NCI-H1105 treated with DMSO at 0.1 percent for 48 hours (cell line): ENCODE measurements at places on chromosomes 3 and 15.

DNA sequence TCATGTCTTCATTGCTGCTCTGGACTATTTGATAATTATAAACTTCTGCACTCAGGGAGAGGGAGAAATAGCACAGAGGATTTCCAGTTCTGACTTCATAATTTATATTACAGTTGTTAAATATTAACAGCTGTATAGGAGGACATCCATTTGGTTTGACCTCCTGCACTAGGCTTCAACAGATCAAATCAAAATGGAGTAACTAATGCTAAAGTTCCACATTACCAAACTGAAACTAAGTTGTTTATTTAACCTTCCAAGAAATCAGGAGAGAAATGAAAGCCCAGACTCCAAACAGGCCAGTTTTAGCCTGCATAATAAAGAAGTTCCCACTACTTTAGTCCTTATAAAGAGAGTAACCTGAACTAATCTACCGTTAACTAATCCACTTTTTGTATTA lies 4.6 kb downstream of the PLSCR2 start:
- DNase-seq = no peak

- DNase-seq = no peak
Observed at GRCh38 chr3:111548092-111548491, 6.1 kb downstream of the CD96 start.

DNA sequence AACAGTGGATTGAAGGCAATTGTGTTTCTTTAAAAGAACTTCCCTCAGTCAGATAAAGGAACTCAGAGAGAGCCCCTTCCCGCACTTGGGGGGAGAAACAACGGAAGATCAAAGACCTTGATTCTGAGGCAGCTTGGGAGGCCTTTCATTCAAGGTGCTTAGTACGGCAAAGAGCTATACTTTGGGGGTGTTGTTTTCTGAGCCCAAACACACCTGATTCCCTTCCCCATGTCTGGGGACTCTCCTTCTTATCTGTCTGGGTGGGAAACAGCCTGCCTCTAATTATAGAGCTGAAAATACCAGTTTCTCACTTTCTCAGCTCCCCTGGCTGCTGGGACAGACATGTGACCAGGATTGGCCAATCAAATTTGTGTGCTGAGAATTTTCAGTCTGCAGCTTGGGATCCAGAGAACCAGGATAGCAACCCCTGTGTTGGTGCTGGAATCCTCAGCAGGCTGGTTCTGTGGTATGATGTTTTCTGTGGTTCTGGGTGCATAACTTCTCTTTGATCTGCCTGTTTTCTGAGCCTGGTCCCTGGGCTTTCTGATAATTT lies 19.4 kb upstream of the IQCF6 start:
- no peak for DNase-seq

DNA sequence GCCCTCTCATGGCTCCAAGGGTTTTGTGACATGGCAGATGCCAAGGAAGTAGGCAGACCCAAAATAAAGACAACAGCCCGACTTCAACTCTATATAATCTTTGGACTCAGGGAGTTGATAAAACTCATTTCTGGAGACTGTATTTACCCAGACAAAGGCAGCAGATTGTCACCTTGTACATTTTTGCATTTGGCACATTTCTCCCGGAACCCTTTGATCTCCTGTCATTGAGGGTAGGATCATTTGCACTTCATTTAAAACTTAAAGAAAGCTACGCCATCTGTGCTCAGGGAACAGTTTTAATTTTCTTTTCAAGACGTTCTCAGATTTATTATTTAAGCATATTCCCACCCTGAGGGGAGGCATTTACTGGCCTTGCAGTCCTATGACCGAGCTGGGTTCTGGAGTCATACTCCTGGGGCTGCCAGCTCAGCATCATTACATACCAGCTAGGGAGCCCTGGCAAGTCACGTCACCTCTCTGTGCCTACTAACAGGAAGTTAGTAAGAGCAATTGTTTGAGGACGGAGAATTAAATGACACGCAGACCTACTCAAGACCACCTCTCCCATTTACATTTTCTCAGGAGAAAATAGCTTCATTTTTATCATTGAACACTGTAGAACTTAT lies 5.9 kb downstream of the CDCP1 start:
- DNase-seq = no peak

GRCh38 chr3:188335656-188336055 lies 181.7 kb downstream of the LPP start:
- DNase-seq = no peak

DNA sequence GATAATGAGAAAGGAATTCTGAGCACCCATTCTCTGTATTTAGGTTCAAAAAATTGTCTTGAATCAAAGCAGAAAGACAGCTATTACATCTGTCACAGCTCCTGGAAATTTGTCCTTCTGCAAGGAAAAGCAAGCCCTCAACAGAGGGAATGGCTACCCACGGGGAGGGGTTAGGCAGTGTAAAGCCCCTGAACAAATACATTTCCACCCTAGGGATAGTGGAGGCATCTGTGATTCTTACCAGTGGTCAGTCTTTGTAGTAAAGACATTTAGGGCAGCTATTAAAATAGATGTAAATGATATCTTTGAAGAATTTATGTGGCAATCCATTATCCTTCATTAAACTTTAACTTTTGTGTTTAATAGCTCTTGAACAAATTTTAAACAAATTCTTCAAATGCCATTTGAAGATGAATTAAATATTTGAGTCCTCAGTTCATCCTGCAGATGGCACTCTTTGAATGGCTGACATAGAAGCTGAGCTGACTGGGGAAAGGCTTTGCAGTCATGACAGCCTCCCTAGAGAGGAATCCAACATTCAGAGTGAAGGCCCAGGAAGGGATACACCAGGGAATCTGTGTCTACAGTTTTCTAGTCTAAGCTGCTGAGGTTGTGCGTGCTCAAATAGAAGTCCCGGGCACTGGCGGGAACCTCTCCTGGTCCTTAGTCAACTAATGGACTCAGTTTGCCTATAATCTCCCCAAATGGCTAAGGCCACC lies 359.7 kb upstream of the ROPN1 start:
- DNase-seq = peak; percentile 62

DNA sequence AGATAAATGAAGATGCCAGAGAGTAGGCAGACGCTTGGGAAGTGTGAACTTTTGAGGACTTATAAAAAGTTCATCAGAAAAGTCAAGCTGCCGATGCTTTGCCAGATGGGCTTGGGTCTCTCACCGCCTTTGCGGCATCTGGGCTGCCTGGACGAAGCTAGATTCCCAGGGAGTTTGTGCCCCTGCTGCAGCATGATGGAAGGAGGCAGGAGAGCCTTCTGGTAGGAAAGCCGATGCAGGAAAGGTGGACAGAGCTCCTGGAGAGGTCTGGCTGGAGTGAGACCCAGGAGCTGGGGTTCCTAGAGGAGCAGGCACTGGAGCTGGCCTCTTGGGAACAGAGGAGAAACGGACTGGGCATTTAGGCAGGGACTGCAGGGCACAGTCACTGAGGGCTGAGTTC lies 51.9 kb upstream of the ATP2B2 start:
- DNase-seq = no peak

DNA sequence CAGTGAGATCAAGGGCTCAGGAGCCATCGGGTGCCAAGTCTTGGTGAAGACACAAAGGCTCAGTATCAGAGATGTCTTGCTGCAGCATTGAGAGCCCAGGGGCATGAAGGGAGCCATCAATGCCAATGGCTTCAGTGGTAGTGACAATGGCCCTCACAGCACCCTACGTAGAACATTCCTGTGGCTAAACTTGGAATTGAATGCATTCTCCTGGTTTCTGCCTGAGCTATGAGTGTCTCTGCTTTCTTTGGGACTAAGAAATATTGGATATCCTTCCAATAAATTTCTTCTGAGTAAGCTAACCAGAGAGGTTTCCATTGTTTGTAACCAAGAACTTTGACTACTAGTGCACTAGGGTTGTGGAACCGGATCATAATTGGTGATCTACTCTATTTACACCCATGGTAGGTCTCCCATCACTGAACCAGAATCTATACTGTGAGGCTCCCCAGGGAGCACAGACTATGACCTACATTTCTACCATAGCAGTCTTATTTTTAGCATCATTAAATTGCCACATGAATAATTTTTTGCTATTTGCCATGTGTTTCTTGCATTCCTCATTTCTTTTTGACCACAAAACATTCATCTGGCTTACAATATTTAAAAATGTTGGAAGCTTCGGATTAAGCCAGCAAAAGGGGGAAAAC lies 31.6 kb upstream of the PDZRN3 start:
- DNase-seq = no peak

DNA sequence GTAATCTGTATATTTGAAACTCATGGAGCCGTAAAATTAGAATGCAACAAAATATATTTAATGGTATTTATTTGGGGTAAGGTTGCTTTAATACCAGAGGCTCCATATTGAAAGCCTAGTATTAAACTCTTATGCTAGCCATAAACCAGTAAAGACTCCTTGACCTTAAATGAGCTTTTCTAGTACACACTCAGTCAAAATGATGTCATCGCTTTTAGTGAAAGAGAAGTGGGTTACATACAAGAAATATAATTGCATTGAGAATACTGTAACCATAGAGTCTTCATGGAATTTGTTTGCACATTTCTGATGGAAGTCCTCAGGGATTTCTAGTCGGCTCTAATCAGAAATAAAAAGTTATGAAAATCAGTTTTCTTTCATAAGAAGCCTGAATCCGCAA lies 757.6 kb downstream of the GBE1 start:
- DNase-seq = no peak

- no peak for DNase-seq
Observed at GRCh38 chr3:126080970-126081369, 3.0 kb downstream of the SLC41A3 start.

- DNase-seq = no peak
Observed at GRCh38 chr3:36401056-36401455, 20.8 kb downstream of the STAC start.

- DNase-seq = peak; percentile 21
Observed at GRCh38 chr15:65903296-65904073, 34.2 kb downstream of the RAB11A start.

DNA sequence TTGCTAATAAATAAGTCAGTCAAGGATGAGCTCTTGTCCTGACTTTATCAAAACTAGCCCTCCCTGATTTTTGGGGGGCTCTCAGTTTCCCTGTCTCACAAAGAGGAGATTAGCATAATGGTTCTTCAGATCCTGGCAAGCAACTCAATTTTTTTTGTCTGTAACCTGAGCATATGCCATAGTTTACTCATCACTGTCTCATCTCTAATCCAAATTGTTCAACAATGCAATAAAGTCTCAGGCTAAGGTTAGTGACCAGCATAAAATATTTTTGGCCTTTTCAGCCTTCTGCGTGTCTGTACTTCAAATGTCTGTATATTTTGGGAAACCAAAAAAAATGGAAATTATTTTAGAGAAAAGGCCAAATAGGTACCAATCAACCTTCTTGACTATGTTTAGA lies 465.6 kb upstream of the TPRG1 start:
- DNase-seq = no peak

GRCh38 chr15:65902373-65902772 lies 33.1 kb downstream of the RAB11A start:
- no peak for DNase-seq

- no peak for DNase-seq
Observed at GRCh38 chr15:99708563-99708962, 24.7 kb downstream of the LYSMD4 start.

- no peak for DNase-seq
Observed at GRCh38 chr3:78186404-78186803, 1146.5 kb downstream of the ROBO2 start.

DNA sequence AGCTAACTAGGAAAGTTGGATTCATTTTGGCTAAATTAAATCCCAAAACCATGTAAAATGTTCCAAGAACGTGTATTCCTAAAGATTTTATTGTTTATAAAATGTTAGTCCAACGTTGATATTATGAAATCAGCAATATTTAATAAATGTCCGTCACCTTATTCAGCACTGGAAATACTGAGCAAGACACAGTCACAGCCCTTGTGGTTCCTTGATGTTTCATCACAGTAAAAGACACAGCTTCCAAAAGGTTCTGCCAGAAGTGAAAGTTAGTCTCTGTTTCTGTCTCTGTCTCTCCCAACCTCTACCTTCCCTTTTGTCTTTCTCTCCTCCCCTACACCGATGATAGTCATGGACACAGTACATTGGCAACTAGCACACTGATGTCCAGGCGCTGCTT lies 82.2 kb upstream of the BOC start:
- no peak for DNase-seq

GRCh38 chr3:49602877-49603411 lies 48.7 kb downstream of the BSN start:
- DNase-seq = no peak

GRCh38 chr3:33875680-33876079 lies 77.2 kb downstream of the PDCD6IP start:
- DNase-seq = no peak

- no peak for DNase-seq
Observed at GRCh38 chr15:46354443-46354842, 719.6 kb downstream of the SQOR start.

GRCh38 chr3:32937331-32937730 lies 14.1 kb upstream of the CCR4 start:
- DNase-seq = no peak

- no peak for DNase-seq
Observed at GRCh38 chr15:89167267-89168176, 53.9 kb downstream of the RLBP1 start.

DNA sequence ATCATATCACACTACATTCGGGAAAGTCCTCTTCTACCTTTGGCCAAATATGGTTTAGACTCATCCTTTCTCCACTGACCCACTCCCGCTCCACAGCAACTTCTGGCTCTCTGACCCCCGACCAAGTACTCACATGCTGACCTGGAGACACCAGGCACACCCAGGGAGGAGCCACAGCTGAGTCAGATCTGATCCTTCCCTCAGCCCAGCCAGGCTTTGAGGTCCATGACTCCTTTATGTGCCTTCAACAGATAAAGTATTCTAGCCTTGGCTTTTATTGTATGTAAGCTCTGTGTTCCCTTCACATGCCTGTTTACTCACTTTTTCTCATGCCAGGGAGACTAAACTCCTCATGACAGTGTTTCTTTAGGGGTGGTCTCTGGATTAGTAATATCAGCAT lies 166.9 kb upstream of the UMPS start:
- DNase-seq = no peak

DNA sequence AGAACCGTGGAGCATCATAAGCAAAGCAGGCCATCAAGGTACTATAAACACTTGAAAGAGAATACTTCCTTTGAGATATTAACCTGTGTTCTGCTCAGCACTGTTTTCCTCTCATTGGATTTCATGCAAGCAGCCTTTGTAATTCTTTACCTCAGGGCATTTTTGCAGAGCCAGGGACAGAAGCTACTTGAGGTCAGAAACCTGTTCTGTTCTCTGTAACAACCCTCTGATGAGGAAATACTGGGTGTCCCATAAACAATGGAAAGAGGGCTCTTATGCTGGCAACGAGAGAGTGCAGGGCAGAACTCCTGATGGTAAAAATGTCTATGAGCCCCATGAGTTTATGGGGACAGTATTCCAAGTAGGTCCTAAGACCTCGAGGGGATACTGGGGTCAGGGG lies 66.0 kb downstream of the DCLK3 start:
- no peak for DNase-seq

DNA sequence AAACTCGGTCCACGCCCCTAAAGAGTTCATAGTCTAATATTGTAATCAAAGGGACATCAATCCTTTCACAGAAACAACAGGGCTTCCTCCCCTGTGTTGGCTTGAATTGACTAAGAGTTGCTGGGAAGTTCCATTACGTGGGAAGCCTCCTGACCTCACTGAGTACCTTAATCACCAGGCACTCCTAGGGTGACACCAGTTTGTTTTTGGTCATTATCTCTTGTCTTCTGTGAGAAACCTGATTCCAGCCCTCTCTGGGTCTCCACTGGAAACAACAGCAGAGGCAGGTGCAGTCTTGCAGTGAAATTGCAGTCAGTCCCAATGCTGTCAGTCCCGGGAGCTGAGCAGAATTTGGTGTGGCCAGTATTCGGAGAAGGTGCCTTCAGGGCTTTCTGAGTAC lies 55.4 kb downstream of the BOC start:
- peak; percentile 18 for DNase-seq
